ENCODE measurements at places on chromosomes 13 and 19. TPM values are rescaled to one million over a fixed set of nuclear protein-coding genes. Genes with fewer than 3 reads are reported as not detected.
A peak's percentile ranks its signal among the peaks of the same experiment; 100 is the strongest.

- DNase-seq = no peak
These were observed 60.5 kb downstream of the SERP2 start for GRCh38 chr13:44433863-44434765.

GRCh38 chr19:3304871-3305423 lies 61.4 kb upstream of the NFIC start:
- peak; percentile 73 for DNase-seq

DNA sequence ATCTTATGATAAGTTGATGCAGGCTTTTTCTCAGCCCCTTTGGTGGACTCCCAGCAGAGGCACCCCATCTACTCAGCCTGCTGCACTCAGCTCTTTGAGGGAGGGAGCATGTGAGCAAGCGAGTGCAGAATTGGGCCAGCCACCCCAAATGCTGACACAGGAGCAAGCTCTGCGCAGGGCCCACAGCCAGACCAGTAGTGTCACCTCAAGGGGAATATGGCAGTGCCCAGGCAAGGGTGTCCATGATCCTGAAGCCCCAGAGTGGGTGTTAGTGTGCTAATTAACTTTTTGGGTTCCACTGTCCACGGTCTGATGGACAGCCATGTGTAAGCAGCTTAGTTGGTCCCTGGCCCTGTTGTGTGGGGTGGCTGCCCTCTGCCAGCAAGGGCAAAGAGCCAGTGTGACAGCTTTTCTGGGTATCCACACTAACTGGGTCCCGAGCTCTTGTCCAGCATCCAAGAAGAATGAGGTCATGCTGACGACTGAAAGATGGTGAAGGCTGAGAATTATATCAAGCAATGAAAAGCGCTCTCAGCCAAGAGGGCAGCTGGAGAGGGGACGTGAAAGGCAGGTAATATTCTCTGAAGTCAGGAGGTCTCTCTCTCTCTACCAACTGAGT lies 898.3 kb upstream of the PCDH9 start:
- no peak for DNase-seq

DNA sequence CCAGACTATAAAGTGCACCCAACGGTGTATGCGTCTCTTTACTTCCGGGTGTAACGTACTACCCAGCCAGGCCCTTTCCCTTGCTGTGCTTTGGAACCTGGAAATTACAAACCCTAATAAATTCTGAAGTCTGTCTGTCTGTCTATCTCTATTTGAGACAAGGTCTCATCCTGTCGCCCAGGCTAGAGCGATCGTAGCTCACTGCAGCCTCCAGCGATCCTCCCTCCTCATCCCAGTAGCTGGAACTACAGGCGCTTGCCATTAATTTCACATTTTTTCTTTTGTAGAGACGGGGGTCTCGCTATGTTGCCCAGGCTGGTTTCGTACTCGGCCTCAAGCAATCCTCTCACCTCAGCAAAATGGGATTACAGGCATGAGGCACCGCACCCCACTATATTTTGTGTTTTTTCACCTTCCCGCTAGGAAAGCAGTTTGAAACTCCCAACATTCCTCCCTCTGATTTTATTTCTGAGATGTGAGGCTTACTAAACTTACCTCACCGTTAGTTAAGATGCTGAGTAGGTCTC lies 469 bp upstream of the RNF6 start:
- no peak for DNase-seq

GRCh38 chr19:39052243-39052746 lies 19.9 kb upstream of the FBXO27 start:
- peak; percentile 65 for DNase-seq

- no peak for DNase-seq
These were observed 39.8 kb upstream of the IGFL4 start for GRCh38 chr19:46080561-46080960.

GRCh38 chr19:45008552-45008951 lies 7.3 kb downstream of the RELB start:
- DNase-seq = no peak

GRCh38 chr19:19366434-19367396 lies 38.8 kb upstream of the GATAD2A start:
- peak; percentile 84 for DNase-seq

- no peak for DNase-seq
These were observed 3.4 kb downstream of the DNMT1 start for GRCh38 chr19:10191347-10191746.

GRCh38 chr13:47415048-47415447 lies 518.2 kb upstream of the HTR2A start:
- no peak for DNase-seq

DNA sequence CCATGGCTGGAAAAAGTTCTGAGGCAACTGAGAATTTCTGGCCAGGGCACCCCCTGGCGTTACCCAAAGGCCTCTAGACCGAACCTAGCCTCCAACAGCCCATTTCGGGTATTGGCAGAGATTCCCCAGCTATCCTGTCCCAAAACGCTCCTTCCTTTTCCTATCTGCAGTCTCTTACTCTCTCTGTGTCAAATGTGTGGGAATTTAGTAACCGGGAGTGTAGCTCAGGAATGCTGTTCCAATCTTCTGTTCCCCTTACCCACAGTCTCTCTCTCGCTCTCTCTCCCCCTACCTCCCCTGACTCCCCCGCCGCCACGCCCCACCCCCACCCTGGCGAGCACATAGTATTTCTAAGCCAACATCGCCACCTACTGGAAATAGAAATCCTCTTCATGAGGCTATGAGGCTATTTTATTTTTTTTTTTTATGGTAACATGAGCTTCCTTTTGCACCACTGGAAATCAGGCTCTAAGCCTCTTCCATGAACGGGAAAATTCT lies 27.0 kb downstream of the OXGR1 start:
- no peak for DNase-seq

- no peak for DNase-seq
These were observed 7.0 kb upstream of the CEACAM7 start for GRCh38 chr19:41694831-41695635.

DNA sequence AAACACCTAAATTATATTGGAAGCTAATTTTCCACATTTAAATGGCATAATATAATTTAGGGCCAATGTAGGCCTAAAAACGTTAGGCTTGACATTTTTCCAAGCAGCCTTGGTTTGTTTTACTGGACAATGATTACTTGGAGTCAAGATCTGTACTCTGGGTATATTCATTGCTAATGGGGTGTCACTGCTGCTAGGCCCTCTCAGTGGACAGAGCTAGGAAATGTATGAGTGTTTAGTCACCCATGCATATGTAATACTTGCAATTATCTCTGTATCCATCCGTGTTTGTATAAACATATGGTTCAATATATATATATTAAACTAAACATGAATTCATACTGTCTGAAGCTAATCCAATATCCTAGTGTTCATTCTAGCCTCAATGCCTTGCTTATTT lies 598.1 kb downstream of the DCT start:
- DNase-seq = no peak

GRCh38 chr13:109723046-109723445 lies 63.3 kb downstream of the IRS2 start:
- no peak for DNase-seq

Gene PSG7
- total RNA-seq = not detected

Gene MAST3
- total RNA-seq = 14.4 TPM

Gene PSG1
- total RNA-seq = not detected

Gene SLC15A1
- total RNA-seq = not detected
